ENCODE measurements at places on chromosomes 6 and 20. TPM values are rescaled to one million over a fixed set of nuclear protein-coding genes. Genes with fewer than 3 reads are reported as not detected.

- no peak for DNase-seq
Measured at GRCh38 chr6:44386929-44387345, 569 bp upstream of the CDC5L start.

DNA sequence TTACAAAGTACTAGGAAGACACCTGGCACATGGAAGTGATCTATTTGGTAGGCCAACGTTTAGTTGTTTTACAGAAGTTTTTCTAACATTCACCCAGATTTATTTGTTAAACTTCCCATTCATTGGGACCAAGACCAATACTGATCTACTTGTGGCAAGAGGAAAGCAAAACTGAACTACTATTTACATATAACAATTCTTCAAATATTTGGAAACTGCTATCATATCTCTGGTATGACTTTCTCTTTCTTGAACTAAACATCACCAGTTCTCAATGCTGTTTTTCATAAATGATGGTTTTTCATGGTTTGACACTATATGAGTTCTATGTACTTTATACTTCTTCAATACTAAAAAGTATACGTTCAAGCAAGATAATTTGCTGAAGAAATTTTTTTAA, 189.2 kb downstream of the ASCC3 start:
- DNase-seq, result no peak

- no peak for DNase-seq
Measured at GRCh38 chr6:137391061-137391814, 103.0 kb downstream of the OLIG3 start.

DNA sequence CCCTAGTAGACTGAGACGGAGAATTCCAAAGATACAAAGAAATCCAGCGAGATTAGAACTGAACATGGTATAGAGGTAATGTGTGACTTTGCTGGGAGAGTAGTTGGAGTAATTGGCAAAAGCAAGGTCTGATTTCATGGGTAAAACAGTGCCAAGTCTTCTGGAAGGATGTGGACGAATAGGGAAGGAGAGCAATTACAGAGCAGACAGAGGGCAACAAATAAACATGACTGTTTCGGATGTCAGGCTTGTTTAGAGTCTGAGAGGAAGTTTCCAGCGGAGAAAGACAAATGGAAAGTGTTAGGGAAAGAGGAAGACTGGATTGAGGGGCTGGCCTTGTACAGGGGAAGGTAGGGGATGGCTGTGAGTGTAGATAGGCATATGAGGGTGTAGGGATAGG, 282.2 kb upstream of the PRND start:
- no peak for DNase-seq

GRCh38 chr6:85389151-85389797, 60.6 kb upstream of the NT5E start:
- DNase-seq, result no peak

DNA sequence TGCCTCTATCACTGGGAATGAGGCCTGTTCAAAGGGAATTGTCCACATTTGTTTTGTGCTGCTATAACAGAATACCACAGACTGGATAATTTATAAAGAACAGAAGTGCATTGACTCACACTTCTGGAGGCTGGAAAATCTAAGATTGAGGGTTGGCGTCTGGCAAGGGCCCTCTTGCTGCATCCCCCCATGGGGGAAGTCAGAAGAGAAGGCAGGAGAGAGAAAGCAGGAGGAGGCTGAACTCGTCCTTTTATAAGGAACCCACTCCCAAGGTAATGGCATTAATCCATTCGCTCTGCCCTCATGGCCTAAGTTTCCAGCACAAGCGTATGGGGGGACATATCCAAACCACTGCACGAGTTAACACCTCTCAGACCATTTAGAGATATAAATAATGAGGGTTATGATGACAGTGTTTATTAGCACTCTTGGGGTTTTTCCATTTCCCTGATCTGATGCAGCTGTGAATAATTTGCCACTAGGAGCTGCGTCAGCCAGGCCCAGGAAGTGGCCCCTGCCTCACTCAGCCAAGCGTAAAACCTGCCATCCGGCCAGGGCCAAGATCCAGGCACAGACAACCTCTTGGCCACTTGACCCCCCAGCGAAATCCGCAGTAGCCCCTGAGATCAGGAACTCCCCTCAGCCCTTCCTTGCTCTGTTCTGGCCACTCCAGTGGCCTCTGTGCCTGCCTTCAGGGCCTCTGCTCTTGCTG, 14.2 kb upstream of the SLCO4A1 start:
- DNase-seq, result no peak

Gene UNC93A
- polyA plus RNA-seq, result 4.1 TPM

Gene PTCHD4
- 1.8 TPM for polyA plus RNA-seq

Data from right renal cortex interstitium (tissue), 3 donors.